ENCODE measurements at places on chromosomes 3 and 15. TPM values are rescaled to one million over a fixed set of nuclear protein-coding genes. Genes with fewer than 3 reads are reported as not detected.

DNA sequence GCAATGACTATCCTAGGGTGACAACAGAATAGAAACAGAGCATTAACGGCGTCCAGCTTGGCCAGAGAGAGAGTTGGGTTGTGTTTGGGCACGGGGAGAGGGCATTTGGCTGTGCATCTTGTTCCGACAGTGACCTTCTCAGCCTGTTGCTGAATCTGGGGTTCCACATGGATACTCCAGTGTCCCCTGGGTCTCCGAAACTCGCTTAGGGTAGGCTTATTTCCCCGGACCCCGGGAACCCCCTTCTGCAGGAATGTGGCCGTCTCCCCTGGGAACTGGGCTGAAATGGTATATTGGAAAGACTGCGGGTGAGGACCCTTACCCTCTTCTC is 7.9 kb downstream of the SHOX2 start:
- DNase-seq = no peak

DNA sequence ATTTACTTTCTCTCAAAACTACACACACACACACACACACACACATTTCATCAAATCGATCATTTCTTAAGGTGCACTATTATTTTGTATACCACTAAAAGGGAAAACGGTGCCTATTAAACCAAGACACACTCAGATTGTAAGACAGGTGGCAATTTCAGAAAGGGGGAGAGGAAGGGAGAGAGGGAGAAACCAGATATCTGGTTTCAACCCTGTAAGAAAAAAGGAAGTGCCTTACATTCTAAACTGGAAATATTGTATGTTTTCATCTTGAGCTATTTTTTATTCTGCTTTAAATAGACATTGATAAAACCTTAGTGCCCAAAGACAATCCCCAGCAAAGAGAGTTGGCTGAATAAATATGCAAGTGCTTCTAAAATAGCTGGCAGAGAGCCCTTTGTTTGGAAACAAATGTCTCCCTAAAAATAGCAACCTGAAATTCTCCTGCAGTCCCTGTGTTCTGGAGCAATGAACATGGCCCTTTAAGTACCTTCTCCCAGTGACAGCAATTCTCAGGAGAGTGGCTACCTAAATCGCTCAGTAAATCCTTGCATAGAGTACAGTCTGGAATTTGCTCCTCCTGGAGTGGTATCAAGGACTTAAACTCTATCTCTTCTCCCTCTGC is 85.7 kb downstream of the RARB start:
- no peak for DNase-seq

GRCh38 chr15:48936666-48937065 is 27.1 kb downstream of the SHC4 start:
- no peak for DNase-seq

GRCh38 chr3:9098716-9099675 is 135.7 kb upstream of the RAD18 start:
- no peak for DNase-seq

GRCh38 chr3:123385981-123386380 is 62.9 kb downstream of the ADCY5 start:
- DNase-seq = no peak

GRCh38 chr3:183824761-183825455 is 469 bp downstream of the MAP6D1 start:
- DNase-seq = no peak

The IL5RA gene
- polyA plus RNA-seq = 0.73 TPM

- DNase-seq = no peak
These were observed 75.0 kb downstream of the MAGEF1 start for GRCh38 chr3:184636741-184637316.

GRCh38 chr15:57327985-57328471 is 48.3 kb upstream of the CGNL1 start:
- no peak for DNase-seq

- DNase-seq = peak; percentile 68
These were observed 6.3 kb upstream of the SCN5A start for GRCh38 chr3:38655708-38656300.

The IL12A gene
- 1.3 TPM for polyA plus RNA-seq

DNA sequence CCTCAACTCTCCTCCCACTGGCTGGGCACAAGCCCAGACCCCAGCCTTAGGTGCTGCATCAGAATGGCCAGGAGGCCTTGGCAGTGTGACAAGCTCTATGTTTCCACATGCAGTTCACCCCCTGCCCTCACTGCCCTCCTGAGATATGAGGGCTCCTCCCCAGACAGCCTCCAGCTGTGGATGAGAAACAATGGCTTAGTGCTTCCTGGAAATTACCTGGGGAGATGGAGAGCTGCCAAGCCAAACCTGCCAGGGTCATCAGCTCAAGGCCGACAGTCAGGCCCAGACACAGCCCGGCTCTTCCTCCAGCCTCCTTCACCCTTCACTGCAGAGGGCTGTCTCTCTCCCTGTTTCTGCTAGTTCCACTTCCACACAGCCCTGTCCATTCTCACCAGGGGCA is 76.3 kb downstream of the MYLK start:
- no peak for DNase-seq

DNA sequence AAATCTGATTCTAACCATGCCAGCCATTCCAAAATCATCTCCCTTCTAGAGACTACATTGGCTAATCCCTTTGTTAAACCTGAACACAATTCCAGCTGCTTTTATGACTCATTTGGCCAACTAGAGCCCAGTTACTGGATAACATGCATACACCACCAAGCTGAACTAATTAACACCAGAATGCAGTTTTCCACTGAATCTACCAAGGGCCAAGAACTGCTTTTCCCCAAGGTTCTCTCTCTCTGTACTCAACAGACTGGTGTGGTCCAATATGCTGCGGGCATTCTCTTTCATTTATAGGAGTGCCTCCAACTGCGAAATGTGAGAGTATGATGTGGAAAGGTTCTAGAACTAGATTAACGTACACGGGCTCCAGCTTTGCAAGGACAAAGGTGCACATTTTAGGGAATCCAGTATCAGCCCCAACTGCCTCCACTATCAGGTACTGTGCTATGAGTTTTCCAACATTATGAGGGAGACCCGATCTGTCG is 1.5 kb downstream of the CHSY1 start:
- no peak for DNase-seq

- DNase-seq = peak; percentile 56
These were observed 346.8 kb downstream of the CNTN3 start for GRCh38 chr3:74267588-74268184.

GRCh38 chr3:71514621-71515020 is 68.9 kb downstream of the FOXP1 start:
- no peak for DNase-seq

DNA sequence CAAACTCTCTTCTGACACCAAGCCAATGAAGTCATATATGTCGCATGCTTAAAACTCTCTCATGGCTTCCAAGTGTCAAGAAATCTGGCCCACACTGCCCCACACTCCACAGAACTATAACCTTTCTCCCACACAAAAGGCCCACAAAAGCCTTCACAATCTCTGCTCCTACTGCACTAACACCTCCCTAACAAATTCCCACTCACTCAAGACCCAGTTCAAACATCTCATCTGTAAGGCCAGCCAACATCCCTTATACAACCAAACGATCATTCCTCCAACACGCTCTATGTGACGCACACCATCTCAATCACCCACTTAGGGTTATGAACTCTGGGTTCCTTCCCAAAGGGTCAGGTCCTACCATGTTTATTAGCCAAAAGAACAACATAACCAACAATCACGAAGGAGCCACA is 13.5 kb downstream of the TBC1D2B start:
- DNase-seq = no peak

DNA sequence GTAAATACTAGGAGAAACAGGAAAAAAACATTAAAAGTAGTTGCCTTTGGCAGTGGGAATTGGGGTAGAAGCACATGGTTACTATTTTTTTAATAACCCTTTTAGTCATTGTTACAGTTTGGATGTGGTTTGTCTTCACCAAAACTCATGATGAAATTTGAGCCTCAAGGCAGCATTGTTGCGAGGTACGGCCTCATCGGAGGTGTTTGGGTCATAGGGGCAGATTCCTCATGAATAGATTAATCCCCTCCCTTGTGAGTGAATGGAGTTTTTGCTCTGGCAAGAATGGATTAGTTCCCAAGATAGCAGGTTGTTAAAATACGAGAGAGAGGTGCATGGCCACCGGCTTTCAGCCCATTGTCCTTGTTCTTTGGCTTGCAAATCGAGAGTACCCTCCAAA is 92.6 kb downstream of the LEKR1 start:
- no peak for DNase-seq

GRCh38 chr3:80097674-80098073 is 329.9 kb upstream of the ROBO1 start:
- no peak for DNase-seq

DNA sequence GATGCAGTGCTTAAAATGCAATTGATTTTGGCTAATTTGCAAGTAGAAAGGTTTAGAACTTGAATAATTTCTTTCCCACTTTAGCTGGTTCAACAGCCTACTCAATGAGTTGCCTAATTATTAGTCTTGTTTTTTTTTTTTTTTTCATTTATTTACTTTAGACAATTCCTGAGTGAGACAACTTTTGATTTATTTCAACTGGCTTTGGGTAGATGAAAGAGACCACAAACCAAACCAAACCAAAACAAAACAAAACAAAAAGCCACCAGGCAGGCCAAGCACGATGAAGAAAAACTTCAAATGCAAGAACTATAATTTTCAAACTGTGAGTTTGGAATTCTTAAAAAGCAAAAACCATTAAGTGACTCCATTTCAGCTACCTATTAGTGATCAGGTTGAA is 469.9 kb downstream of the GBE1 start:
- no peak for DNase-seq

- DNase-seq = no peak
These were observed 14.8 kb downstream of the MUC13 start for GRCh38 chr3:124919756-124920155.

The CACNA2D2 gene
- 14.6 TPM for polyA plus RNA-seq

The FEZF2 gene
- not detected for polyA plus RNA-seq

DNA sequence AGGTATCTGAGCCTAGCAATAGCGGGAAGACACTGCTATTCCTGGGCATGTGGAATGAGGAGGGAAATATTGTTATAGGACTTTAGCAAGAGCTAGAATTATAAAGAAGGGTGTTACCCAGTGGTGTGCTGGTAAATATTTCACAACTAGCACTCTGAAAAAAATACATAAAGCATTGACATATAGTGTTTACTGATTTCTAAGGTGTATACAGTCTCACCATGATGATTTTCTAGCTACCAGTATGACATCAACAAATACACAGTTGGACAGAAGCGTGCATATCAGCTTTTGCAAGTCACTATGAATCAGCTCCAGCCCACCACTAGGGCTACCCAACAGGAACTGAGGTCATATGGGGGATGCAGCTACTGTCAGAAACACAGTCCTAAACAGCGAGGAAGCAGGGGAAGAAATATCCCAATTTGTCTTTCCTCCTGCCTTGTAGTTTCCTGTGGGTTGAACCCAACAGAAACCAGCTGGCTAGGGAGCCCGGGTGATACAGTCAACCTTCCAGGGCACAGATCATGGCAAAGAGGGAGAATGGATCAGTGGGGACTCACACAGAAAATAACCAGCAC is 39.6 kb downstream of the HGD start:
- DNase-seq = no peak

DNA sequence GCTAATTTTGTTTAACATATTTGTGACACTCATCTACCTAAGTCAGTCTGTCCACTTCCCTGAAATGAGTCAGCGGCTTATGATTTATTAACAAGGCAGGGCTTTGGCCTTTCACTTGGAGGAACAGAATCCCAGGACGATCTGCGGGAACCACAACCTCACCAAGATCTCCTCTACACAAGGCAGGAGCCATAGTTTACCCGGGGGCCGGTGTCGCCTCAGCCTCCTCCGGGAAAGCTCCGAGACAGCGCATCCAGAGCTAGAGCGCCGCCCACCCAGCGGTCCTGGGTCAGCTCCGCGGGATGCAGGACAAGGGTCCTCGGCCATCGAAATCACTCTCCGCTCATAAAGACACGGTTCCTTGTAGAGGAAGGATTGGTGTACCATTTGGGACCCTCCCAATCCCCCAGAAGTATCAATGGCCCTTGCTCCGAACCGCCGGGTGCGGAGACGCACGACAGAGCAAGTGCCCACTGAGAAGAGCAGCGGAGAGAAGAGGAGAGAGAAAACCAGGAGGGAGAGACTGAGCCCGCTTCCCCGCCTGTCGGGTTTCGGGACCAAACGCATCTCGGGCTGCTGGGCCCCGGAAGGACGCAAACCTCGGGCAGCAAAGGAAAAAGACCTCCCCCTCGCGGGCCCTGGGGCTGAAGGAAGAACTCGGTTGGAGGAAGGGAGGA is 13.1 kb upstream of the ALCAM start:
- DNase-seq = no peak

The FAH gene
- 42.5 TPM for polyA plus RNA-seq

GRCh38 chr3:158845765-158846350 is 44.0 kb downstream of the MFSD1 start:
- DNase-seq = peak; percentile 24

The PLOD2 gene
- polyA plus RNA-seq = 171 TPM

The MKRN3 gene
- 3.8 TPM for polyA plus RNA-seq

DNA sequence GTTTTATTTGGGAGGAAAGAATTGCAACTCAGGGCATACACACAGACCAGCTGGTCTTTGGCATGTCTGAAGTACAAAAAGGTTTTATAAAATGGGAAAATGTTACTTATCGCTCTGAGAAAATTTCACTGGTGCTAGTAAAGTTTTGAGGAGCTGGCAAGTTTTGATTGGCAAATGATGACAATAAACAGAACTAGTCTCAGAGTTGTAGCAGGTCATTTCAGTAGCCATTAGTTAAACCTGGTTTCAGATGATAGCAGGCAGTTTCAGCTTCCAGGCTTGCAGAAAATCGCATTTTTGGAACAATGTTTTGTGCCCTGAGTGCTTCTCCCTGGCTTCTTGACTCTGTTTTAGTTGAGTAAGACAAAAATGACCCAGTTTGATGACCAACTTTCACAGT is 10.7 kb downstream of the B2M start:
- no peak for DNase-seq

- DNase-seq = no peak
These were observed 822.4 kb downstream of the VGLL3 start for GRCh38 chr3:86168512-86168911.

DNA sequence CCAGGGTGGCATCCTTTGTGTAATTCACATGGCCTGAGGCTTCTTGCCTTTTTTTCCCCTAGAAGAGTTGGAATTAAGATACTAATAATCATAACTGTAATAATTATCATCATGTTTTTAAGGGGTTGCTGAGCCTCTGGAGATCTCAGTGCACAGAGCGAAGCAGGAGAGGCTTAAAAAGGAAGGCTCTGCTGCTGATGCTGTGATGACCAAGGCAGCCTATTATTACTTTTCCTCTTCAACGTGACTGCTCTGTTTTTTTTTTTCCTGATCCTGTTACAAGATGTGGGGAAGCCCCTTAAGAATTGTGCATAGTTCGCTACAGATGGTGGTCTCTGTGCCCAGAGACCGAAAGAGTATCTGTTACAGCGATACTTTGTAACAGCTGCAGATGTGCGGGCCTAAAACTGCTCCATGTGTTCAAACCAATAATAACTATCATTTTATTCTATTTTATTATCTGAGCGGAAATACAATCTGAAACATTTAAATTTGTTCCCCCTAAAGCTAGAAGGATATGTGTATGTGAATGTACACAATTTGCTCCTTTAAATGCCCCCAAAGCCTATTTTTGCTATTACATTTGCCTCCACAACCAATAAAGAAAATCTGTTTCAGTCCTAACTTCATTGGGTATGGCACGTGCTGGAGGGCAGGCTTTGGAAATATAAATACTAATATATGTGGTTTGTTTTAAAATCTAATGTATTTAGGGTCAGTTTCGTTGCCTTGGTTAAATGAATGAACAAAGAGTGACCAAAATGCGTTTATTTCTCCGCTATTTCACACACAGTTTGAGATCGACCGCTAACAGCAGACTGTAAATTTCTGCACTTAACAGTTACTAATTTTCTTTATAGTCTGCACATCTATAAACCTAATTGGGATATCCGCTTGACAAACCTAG is 4.6 kb downstream of the SHOX2 start:
- DNase-seq = no peak

- no peak for DNase-seq
These were observed 56.8 kb upstream of the NANOGP8 start for GRCh38 chr15:35141743-35142471.
